SW 1271 (cell line): ENCODE measurements at places on chromosomes 1 and 21.

- no peak for DNase-seq
Observed at GRCh38 chr1:154983776-154984466, 777 bp downstream of the FLAD1 start.

GRCh38 chr1:229884765-229885164 is 182.3 kb upstream of the GALNT2 start:
- no peak for DNase-seq

DNA sequence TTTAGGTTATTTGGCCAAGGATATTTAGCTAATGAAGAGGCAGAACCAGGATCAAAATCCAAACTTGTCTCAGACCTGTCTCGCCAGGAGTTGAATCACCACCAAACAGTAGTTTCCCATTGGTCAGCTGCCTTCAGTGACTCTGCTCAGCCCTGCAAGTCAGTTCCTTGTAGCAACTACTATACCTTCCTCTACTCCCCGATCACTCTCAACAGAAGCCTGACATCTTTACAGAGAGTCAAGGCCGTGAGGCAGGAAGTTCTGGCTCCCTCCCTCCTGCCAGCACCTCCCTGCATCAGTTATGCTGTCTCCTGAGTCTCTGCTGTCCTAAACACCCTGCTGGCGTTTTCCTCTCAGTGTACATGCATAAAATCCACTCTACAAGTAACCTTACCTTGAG is 13.2 kb downstream of the PSMD4 start:
- DNase-seq: no peak

DNA sequence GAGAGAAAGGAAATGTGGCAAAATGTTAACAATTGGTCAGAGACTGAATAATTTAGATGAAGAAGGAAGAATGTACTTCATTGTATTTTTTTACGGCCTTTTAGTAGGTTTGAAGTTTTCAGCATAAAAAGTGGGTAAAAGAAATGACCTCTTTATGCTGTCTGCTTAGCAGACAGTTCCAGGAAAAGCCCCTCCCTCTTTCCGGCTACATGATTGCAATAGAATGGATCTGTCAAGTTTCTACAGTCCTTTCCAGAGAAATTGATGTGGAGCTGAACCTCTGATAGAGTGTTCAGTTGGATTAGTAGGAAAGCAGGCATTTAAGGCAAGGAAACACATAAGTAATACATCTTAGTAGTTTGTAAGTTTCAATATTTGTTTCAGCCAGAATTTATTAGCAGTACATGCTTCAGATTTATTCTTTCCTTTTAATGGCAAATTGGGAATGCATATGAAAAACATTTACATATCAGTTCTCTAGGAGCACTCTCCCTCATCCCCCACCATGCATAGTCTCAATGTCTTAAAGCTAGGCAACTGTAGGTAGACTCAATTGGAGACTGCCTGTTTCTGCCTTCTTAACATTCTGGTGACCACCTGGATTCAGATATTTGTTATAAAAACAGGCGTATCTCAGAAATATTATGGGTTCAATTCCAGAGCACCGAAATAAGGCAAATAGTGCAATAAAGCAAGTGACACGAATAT is 36.4 kb downstream of the HS2ST1 start:
- DNase-seq: no peak

GRCh38 chr21:34100790-34101189 is 27.4 kb downstream of the MRPS6 start:
- no peak for DNase-seq

GRCh38 chr1:229993060-229993459 is 74.0 kb upstream of the GALNT2 start:
- no peak for DNase-seq

DNA sequence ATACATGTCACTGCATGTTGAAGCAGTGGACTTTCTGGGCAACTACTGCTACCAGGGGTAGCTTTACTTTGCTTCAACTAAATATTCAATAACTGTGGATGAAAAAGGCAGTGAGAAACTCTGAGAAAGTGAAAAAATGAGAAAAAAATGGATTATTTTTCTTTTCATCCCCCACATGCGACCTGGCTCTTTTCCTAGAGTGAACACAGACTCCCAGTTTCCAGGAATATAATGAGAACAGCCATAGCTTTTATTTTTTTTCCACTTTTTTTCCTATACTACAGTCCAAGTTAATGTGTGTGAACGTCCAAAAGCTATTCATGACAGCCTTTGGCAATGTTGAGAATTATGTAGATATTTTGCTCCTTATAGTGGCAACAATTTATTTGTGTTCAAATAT is 230.4 kb downstream of the DNM3 start:
- DNase-seq: no peak

DNA sequence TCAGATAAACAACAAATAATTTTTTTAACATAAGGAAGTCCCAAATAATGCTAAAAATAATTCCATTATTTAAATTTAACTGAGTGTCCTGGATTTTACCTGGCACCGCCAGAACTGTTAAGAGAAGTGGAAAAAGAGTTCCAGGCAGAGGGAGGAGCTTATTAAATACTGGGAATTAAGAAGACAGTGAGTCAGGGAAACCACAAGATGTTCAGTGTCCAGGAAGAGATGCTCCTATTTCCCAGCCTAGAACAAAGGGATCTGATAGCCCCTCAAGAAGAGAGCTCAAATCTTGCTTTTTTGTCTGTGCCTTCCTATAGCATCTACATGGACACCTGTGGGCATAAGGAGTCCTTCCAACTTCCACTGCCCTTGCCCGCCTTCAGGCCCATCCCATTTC is 85.9 kb downstream of the PGM1 start:
- DNase-seq: no peak

- no peak for DNase-seq
Observed at GRCh38 chr1:243680860-243681259, 169.2 kb downstream of the AKT3 start.

DNA sequence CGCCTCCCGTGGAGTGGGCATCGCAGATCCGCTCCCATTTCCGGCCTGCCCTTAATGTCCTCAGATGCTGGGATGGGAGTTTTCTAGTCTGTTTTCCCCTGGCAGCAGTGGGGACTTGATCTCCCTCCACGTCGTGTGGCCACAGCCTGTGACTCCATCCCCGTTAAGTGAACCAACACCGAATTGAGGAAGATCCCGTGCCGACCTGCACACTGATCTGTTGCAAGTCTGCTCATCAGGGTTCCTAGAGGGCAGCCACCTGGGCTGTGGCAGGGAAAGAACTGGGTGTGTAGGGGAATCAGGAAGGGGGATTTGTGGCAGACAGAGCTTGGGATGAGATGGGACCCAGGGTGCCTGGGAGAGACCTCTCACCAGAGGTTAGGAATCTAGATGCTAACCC is 23.3 kb upstream of the CDK18 start:
- no peak for DNase-seq

DNA sequence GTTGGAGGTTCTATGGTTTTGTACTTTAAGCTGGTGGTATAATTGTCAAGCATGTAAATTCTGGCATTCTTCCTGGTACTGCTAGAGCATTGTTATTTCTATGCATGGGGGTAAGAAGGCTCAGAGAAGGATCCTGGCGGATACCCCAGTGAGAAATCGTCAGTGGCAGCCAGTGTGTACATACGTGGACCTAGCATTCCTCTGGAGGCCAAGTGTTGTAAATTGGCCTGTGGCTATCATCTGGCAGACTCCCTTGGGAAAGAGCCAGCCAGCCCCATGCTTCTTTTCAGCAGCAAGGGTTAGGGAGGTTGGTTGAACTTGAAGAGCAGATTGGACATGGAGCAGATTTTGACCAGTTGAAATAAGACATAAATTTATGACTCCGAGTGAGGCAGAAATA is 5.2 kb upstream of the AGO3 start:
- no peak for DNase-seq

DNA sequence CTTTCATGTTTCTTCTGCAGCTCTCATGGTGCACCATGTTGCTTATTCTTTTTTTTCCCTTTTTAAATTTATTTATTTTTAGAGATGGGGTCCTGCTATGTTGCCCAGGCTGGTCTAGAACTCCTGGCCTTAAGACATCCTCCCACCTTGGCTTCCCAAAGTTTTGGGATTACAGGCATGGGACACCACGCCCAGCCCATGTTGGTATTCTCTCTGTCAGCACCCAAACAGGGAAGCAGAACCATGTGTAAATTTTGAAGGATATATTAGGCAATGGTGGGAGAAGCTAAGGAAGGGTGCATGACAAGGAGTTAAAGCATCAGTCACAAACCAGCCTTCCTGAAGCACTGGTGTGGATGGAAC is 39.6 kb upstream of the ENAH start:
- DNase-seq: no peak

- no peak for DNase-seq
Observed at GRCh38 chr1:89429062-89429461, 65.2 kb downstream of the GBP6 start.

GRCh38 chr21:29403301-29403700 is 104.6 kb downstream of the BACH1 start:
- DNase-seq: no peak

DNA sequence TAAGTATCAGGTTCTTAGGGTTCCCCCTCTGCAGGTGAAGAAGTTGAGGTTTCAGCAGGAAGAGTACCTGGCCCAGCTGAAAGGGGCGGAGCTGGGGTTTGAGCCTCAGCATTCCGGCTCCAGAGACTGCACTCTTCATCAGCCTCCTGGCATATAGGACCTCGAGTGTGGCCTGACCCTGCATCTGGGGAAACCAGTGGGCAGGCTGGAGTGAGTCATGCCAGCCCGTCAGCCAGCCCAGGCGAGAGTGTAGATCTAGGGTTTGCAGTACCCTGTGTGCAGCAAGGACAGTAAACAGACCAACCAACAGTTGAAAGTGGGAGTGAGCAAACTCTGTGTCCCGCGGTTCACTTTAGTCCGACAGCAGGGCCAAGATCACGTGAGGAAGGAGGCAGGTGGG is 14.1 kb downstream of the MFSD2A start:
- DNase-seq: no peak

DNA sequence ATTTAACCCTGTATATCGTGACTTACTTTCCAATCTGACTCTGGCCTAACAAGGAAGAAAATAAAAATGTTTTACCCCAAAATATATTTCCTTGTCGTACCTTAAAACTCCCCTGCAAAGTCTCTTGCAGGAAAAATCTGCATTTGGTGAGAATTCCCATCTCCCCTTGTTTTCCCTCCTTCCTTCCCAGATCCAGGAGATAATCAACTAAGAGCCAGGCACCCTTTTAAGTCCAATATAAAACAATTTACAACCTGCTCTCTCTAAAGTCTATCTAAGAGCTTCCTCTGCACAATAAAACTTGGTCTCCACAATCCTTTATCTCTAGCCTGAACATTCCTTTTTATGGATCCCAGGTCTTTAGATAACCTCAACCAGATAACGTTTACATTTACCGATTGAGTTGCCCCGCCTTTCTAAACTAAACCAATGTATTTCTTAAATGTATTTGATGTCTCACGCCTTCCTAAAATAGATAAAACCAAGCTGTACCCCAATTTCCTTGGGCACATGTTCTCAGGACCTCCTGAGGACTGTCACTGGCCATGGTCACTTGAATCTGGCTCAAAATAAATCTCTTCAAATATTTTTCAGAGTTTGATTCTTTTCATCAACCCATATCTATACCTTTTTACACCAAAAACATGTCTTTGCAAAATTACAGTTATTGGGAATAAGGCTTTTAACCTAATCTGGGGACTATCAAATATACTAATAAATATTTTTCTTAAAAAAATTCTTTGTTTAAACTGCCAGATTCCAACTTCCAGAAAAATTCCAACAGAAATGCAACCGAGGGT is 993 bp downstream of the DDX59 start:
- DNase-seq: no peak

DNA sequence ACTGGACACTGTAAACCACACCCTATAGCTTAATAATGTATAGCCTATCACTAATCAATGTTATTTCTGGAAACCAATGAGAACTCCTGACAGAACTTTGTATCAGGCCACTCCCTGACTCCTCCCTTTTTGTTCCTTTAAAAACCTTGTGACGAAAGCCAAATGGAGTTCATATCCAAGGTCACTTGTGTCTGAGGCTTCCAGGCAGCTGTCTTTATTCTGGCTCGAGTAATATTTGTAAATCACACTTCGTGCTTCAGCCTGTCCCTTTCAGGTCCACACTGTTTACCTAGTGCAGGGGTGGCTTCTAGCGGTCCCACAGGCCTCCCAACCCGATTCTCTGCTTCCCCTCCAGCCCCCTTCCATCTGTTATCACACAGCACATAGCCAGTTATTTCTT is 16.2 kb upstream of the CAPN9 start:
- DNase-seq: no peak

DNA sequence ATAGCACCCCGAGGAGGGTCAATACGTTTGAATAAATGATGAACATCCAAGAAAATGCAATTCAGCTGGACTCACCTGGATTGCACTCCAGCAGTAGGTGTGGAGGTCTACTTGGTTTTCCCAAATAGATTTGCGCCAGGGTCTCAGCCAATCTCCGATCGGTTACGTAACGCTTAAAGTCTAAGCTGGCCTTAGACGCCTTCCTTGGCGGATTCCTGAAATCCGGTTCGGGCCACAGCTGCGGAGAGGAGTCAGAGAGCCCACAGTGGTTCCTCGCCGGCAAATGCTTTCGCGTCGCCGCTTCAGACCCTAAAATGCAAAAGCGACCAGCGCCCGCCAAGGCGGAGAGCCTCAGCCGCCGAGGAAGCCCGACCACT is 322 bp downstream of the TFB2M start:
- no peak for DNase-seq

- no peak for DNase-seq
Observed at GRCh38 chr1:62228883-62229187, 34.2 kb downstream of the L1TD1 start.

GRCh38 chr1:156289857-156290256 is 5.6 kb downstream of the GLMP start:
- DNase-seq: no peak

DNA sequence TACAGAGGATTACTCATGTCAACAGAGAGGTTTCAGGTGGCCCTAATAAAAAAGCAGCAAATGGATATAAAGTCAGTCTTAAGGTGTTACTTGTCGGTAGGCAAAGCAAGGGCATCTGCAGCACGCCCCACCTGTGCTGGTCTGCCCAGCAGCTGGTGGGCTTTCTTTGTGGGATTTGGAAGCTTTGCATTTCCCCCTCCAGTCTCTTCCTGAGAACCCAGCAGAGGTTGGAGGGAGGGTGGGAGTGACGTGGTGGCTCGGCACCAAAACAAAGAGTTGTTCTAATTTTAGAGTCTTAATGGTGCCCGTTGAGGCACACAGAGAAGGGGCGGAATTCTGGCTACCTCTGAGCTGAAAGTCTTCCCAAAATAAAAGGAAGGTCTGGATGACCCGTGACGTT is 4.8 kb upstream of the PCBP3 start:
- DNase-seq: no peak
